Naive thymus-derived CD4-positive, alpha-beta T cell (primary cell): ENCODE measurements at places on chromosomes 12 and 14. TPM values are rescaled to one million over a fixed set of nuclear protein-coding genes. Genes with fewer than 3 reads are reported as not detected.

DNA sequence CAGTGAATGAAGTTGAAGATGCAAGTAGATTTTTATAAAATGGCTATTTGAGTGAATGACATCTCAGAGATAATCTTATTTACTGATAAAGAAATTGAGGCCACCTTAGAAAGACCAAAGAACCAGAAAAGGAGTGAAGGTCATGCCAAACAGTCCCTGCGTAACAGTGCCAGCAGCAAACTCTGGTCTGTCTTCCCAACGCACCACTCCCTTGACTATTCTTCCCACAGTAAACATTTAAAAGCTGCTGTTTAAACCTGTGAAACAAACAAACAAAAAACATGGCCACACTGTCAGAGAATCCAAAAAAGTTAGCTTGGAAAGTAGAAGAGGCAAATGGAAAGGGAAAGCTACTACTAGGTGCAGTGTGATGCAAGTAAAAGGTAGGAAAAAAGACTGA, 1.5 kb upstream of the PRPF39 start:
- no peak for DNase-seq

DNA sequence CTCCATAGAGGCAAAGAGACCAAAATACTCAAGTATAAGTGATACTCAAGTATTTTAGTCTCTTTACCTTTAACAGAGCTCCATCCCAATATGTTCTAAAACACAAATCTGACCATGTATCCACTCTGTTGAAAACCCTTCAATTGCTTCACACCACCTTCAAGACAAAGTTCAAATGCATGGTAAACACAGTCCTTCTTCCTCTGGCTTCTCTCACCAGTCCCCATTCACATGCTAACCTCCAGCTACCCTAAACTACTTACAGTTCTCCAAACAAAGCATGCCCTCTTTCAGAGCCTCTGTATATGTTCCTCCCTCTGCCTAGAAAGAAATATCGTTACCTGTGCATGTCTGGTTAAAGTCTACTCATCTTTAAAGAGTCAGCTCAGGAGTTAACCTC, 100.2 kb downstream of the NUMB start:
- DNase-seq, result no peak

DNA sequence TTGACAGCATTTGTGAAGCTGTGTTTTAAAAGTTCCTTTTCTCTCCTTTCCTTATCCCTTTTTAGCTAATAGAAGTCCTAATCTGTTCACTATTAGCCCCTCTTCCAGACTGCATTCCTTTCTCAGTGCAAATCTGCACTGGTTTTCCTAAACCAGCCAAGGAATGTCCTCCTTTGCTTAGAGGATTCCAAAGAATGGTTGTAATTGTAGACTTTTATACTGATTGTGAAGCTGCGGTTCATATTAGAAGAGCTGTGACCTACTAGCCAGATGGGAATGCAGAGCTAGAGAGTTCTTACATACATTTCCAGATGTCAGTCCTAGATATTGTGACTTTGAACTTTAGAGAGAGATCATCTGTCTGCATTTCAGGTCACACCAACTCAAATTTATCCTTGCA, 79.8 kb downstream of the MYRFL start:
- DNase-seq, result no peak

USP44 gene
- 3.3 TPM for total RNA-seq

- DNase-seq, result no peak
Measured at GRCh38 chr12:114776731-114777442, 92.9 kb upstream of the TBX3 start.

NR1H4 gene
- total RNA-seq, result not detected

GRCh38 chr14:102066041-102066451, 20.8 kb downstream of the HSP90AA1 start:
- DNase-seq, result no peak

KICS2 gene
- total RNA-seq, result 23.4 TPM

CCDC198 gene
- total RNA-seq, result not detected

DNA sequence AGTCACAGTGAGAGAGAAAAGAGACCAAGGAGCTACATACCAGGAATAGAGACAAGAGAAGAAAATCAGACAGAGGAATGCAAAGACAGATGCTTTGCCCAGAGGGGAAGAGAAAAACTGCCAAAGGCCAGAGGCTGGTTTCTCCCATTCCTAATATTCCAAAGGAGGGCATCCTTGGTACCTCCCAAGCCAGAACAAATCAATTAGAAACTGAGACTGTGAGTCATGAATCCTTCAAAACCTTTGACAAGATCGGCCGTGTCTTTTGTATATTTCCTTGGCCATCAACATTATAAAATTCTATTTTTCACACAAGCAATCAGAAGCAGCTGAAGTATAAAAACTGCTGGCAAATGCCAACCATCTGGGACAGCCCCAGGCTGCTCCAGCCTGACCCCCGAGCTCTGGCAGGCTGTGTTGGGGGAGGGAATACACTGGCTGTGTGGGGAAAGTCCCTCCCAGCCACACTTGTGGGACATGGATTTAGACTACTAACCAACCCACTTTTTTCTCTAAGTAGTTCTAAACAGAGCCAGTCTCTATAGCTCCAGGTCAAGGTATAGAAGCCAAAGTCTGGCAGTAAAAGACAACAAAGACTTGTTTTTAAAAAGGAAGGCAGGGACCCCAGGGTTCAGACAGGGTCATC, 13.7 kb downstream of the POMT2 start:
- DNase-seq, result no peak

GRCh38 chr14:44901696-44902095, 60.1 kb downstream of the KLHL28 start:
- no peak for DNase-seq

- no peak for DNase-seq
Measured at GRCh38 chr14:74469548-74470518, 23.3 kb downstream of the NPC2 start.

DNA sequence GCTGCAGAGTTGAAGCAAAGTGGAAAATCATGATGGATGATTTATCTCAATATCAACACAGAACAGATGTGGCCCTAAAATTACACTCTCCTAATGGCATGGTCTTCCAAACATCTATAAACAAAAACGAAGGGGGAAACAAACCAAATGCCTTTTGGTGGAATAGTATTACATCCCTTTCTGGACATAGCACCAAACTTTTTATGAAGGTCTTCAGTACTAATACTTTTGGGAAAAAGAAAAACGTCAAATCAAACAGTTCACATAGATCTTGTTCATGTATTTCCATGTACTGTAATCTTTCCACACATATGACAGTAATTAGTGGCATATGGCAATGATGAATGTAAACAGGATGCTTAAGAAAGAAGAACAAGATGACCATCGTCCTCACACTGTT, 22.9 kb upstream of the ANAPC7 start:
- DNase-seq, result no peak
